ENCODE measurements at places on chromosomes 11 and 22.

DNA sequence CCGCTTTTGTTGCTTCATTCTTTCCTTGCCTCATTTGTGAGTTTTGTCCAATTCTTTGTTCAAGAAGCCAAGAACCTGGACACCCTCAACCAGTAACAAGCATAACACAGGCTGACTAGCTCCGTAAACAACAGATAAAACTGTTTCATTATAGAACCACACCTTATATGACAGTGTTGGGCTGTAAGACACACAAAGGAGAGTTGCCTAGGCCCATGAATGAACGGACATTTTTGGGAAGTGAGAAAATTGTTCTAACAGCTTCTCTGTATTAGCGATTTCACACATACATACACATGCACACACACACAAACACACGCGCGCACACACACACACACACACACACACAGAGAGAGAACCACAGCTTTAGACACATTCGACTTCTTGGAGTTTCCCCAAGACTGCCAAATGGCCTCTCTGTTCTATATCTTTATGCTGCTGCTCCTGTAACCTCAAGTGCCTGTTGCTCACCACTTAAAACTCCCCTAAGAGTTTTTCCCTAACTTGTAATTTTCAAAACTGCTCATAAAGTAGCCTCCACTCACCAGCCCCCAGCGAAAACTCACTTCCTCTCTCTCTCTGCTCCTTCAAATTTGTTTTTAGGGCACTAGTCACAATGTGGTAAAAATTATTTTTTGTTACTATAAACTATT, 35.9 kb downstream of the CTSC start:
- peak; percentile 18 for DNase-seq

GRCh38 chr11:35721651-35722282, 59.2 kb downstream of the TRIM44 start:
- no peak for DNase-seq

DNA sequence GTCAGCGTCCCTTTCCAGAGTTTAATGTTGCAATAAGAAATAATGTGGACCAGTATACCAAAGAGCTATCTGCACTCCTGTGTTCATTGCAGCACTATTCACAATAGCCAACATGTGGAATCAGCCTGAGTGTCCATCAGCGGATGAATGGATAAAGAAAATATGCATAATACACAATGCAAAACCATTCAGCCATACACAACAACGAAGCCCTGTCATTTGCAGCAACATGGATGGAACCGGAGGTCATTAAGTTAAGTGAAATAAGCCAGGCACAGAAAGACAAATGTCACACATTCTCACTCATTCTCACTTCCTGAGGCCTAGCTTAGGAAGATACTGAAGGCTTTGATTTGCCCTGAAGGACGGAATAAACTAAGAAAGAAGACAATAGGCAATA, 22.1 kb downstream of the SLC5A4 start:
- no peak for DNase-seq

- no peak for DNase-seq
Observed at GRCh38 chr11:130798801-130799200, 117.5 kb downstream of the SNX19 start.

DNA sequence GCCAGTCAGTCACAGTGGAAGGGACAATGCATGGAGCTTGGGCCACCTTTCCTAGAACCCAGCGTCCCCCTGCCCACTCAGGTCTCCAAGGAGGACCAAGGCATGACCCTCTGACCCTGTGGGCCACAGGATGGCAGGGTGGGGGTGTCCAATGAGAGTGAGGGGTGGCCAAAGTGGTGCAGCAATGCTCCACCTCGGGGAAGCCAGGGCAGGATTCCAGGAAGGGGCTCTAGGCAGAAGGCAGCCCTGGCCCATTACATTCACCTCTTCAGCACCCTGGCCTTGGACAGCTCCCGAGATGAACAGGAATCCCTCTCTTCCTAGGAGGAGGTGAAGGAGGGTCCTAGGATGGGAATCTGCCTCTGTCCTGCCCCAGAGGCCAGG, 597.5 kb downstream of the BRD1 start:
- DNase-seq, result no peak

DNA sequence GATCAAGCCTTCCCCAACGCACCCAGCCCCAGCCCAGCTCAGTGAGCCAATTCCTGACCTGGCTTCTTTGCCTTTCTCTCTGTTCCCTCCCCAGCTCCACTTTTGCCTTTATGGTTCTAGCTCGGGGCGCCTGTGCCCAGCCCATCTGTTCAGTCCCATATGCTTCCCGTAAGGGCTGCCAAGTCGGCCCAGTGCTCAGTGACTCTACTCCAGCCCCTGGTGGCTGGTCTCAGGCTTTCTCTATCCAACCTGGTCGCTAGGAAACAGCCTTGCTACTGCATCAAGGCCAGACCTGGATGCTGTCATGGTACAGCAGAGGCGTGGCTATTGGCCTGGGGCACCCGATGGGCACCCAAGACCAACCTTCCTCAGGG, 178.0 kb downstream of the DSCAML1 start:
- no peak for DNase-seq

DNA sequence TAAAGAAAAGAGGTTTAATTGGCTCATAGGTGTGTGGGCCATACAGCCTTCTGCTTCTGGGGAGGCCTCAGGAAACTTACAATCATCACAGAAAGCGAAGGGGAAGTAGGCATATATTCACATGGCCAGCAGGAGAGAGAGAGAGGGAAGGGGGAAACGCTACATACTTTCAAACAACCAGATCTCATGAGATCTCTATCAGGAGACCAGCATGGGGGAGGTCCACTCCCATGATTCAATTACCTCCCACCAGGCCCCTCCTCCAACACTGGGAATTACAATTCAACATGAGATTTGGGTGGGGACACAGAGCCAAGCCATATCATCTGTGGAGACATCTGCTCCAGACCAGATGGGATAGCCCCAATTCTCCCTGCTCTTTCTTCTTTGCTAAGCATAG, 866.0 kb downstream of the BRD1 start:
- DNase-seq, result no peak

GRCh38 chr11:76740772-76741171, 42.4 kb upstream of the TSKU start:
- DNase-seq, result no peak

- DNase-seq, result no peak
Observed at GRCh38 chr11:67050139-67050538, 6.5 kb upstream of the RHOD start.

- no peak for DNase-seq
Observed at GRCh38 chr11:82996966-82997606, 74.6 kb downstream of the RAB30 start.

DNA sequence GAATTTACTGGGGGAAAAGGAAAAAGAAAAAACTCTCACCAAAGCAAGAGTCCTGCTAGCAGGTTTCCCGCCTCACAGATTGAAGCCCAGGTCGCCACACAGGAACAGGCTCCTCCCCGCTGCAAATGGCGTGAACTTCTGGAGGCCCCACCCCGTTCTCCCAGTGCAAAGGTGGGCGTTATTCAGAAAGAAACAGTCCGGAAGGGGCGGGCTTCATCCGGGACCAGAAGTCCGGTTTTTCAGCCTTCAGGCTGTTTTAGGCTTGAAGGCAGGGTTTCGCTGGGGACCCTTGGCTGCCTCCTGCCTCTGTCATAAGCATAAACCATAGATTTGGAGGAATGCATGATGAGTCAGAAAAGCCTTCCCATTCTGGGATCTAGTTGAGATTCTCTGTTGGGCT, 148.3 kb upstream of the POU2AF2 start:
- no peak for DNase-seq

GRCh38 chr11:18229501-18229900, 7.1 kb downstream of the SAA4 start:
- no peak for DNase-seq

DNA sequence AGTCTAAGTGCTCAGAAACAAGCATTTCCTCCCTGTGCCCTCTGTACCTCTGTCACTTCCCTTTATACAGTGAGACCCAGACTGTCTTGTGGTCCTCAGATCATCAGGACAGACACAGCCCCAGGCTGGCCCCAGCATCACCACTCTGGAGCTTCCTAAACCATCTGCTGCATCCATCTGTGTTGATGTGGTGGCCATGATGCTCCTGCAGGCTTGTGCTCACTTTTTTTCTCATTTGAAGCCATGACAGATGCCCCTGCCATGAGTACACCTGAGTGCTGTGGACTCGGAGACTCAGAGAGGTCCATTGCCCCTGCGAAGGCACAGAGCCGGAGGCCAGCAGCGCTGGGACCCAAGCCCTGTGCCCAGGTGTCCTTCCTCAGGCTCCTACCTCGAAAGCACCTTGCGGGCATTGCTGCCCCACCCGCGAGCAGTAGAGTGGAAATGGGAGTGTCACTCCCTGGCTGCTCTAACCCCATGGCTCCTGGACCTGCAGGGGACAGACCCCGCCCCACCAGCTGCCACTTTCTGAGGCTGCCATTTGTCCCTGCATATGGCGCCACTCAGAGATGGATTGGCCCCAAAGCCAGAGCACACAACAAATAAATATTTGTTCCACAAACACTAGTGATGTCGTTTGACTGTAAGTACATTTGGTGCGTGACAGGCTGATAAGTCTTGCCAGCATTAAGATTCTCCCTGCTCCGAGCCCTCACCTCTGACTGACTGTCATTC, 593.5 kb downstream of the TBC1D22A start:
- DNase-seq, result no peak

GRCh38 chr11:112357488-112357887, 96.8 kb upstream of the PLET1 start:
- DNase-seq, result no peak

DNA sequence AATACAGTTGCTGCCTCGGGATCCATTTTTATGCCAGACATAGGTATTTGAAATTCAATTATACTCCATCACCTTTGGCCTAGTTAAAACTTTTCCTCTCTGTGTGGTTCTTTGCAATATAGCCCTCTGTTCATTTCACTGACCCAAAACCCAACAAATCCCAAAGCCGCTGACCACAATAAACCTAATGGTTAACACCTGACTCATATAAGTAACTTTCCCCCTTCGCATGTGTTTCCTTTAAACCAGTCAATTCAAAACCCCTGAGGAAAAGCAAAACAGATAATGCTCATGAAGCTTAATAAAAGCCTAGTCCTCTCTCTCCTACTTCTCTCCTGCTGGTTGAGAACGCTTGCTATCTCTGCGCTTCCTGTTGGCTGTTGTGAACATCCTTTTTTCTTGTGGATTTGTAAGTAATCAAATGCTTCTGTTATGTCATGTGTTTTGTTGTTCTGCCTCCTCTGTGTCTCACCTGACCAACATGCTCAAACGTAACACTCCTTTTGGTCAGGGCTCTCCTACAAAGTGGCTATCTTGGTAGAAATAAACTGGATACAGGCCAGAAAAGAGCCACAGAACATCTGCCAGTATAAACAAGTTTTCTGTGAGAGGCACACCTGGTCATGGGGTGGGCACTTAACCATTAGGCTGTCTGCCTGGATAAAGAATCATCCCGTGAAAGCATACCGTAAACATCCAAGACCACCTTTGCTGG, 652.6 kb downstream of the METTL15 start:
- no peak for DNase-seq

- DNase-seq, result no peak
Observed at GRCh38 chr11:38680166-38680565, 2082.1 kb upstream of the RAG2 start.

DNA sequence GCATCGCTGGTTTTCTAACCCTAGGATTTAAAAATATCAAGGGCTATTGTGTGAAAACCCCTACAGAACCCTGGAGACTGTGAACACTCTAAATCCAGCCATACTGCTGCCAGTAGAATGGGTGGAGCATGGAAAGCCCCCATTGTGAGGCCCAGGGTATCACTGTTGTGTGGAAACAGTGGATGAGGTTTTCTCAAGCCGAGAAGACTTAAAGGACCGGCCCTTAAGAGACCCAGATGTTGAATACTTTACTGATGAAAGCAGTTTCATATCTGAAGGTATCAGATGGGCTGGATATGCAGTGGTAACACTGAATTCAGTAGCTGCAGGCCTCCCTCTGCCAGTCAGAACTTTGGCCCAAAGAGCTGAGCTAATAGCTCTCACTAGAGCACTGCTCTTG, 41.6 kb upstream of the GLYAT start:
- no peak for DNase-seq

DNA sequence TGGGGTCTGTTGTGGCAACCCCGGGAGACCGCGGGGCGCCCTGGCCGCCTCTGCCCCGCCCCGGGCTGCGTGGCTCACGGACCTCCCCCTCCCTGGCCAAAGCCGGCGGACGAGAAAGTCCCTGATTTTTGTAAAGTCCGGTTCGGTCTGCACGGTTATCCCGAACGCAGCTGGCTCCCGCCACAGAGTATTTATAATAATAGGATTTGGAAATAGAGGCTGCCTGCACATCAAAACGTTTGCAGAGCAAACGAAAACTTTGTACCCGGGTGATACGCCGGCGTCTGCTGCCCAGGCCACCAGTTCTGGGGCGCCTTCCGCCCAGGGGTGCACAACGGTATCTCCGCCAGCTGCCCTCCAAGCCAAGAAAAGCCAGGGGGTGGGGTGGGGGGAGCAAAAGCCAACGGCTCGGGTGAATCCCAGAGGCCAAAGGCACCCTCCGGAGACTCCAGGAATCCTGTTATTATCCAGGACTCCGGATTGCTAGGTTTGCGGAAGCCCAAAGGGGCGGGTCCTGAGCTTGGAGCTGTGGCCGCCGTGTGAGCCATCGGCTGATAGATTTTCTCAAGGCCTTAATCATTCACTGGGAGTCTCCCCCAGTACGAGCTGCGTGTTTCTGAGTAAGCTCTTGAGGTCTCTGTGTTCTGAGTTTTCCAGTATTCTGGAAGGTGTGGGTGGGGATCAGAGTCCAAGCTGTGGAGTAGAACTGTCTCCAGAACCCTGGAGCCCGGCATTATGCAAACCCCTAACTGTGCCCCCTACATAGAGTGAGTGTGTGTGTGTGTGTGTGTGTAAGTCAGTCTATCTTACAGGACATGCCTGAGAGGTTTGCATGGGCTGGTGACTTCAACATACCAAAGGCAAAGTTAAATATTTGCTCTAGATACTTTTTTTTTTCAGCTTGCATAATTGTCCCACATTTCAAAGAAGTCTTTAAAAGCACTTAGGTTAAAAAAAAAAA, 673 bp upstream of the SHANK2 start:
- no peak for DNase-seq

- no peak for DNase-seq
Observed at GRCh38 chr11:65165410-65166317, 4.4 kb upstream of the SPDYC start.

GRCh38 chr11:110614031-110614430, 98.2 kb downstream of the ARHGAP20 start:
- no peak for DNase-seq

DNA sequence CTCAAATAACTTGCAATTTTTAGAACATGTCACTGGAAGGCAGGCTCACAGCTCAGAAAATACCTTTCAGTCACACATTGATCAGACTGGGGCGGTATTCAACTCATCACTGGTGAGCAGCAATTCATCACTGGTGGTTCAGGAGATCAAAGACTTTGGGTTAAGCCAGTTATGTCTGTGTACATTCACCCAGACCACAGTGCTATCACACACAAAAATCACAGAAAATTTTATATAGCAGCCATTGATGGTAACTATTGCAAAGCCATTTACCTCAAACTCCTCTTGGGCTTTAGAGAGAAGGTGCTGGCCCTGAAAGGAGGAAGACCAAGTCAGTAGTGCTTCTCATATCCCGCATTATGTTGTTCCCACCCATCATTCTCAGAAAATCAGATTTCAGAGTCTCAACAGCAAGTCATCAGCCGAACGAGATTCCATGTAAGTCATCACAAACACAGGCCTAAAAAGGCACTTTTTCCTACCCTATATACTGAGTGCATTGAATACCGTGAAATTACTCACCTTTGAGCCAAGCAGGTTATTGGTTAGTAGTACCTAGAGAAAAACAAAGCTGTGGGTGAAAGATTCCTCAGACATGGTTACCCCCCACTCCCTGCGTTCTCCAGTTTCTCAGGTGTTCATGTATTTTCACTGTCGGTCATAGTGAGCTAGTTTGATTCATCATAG, 14.0 kb upstream of the WDR74 start:
- no peak for DNase-seq
